ENCODE measurements at places on chromosomes 7 and 10.

DNA sequence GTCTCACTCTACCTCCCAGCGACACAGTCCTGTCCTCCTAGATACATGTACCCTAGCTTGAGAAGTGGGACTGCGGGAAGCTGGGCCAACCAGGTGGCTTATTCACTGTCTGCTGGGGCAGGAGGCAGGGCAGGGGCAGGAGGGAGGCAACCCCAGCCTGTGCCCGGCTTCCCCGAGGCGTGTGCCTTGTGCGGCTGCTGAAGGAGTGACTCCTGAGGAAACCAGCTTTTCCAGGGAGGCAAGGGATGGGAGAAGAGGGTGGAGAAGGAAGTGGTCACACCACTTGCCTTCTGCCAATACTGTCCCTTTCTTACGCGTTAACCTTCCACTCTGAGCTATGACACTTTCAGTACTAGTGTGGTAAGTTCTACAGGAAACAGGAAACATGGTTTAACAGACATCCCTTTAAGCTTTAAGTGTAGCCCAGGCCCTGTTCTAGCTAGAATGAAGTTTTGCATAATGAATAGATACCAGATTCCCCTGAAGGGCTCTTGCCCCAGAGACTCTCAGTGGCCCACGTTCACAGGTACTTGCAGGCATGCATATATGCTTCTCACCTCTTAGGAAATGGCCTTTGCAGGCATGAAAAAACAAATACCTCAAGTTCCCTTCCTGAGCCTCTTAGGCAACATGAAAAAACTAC is 40.6 kb downstream of the SYPL1 start:
- DNase-seq: no peak

GRCh38 chr10:27479016-27479415 is 25.1 kb upstream of the RAB18 start:
- DNase-seq: no peak

- no peak for DNase-seq
Measured at GRCh38 chr10:60358282-60358681, 31.4 kb downstream of the ANK3 start.

GRCh38 chr7:18212758-18213157 is 185.1 kb upstream of the PRPS1L1 start:
- DNase-seq: no peak

GRCh38 chr10:49335364-49335972 is 36.5 kb downstream of the C10orf71 start:
- DNase-seq: no peak

DNA sequence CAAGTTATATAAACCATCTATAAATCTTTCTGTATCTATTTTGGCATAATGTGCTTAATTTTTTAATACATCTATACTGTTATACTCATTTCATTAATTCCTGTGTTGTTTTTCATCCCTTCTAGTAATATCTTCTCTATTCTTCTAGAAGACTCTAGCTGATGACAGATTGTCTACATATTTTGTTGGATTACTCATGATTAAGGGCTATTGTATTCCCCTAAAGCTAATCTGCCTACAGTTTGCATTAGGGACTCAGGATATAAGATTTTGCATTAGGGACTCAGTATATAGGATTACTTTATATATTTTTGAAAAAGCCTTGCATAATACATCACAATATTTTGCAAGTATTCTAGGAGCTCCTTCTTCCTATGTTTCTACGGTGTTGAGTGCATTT is 8.3 kb upstream of the SEMA3A start:
- no peak for DNase-seq

DNA sequence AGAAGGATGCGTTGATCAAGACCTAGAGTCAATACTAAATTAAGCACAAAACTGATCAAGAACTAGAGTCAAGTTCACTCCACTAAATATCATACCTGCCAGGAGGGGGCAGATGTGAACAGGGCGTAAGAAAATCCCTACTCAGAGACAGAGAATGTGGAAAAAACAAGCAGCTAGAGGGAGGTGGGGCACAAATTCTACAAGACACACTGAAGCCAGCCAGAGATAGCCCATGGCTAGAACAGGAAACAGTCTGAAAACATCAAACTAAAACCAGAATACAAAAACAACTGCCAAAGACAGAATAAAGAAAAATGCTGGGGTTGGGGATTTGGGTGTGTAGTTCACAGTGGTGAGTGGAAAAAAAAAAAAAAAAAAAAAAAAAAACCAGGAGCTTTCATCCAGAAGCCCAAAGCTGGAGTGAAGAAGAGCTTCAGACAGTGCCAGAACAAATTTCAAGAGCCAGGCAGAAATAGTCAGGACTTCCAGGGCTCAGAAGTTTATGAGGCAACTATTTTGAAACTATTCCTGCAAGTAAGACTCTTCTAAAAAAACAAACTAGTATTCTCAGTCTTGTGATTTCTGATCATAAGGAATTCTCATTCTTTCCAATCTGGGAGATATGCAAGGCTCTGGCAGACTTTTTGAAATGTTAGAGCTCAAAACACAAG is 118.3 kb downstream of the CCDC71L start:
- peak; percentile 10 for DNase-seq

GRCh38 chr10:116469437-116469836 is 41.8 kb downstream of the PNLIPRP3 start:
- DNase-seq: no peak

- no peak for DNase-seq
Measured at GRCh38 chr7:94276027-94276426, 118.7 kb upstream of the COL1A2 start.

DNA sequence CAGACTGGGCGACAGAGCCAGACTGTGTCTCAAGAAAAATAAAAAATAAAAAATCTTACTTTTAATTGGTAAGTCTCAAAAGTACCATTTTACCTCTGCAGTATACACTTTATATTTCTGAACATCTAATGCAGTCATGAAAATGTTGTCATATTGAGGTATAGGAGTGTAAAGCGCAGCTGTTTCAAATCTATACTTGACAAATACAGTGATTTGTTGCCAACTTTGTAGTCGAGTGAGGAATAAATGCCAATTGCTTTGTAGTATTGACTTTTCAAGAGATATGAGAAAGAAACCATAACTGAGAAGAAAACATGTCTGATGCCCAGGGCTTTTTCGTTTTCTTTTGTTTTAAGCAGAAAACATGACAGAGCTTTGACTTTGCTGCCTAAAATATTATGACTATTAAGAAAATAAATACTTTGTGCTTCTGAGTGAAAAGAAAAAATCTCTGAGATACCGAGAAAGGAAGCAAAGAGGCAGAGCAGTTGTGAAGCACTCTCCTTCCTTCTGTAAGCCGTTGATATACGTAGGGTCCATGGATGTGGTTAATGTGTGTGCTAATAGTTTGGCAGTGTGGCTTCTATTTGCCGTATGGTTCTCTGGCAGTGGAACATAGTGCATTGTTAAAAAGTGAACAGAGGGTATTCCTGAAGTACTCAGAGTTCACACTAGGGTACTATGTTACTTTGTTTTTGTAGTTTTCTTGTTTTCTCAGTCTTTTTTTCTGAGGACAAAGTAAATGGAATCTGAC is 38.2 kb downstream of the AVL9 start:
- no peak for DNase-seq

- DNase-seq: no peak
Measured at GRCh38 chr10:27636816-27637215, 108.8 kb downstream of the MKX start.

GRCh38 chr7:73707045-73707631 is 12.3 kb downstream of the STX1A start:
- DNase-seq: no peak

DNA sequence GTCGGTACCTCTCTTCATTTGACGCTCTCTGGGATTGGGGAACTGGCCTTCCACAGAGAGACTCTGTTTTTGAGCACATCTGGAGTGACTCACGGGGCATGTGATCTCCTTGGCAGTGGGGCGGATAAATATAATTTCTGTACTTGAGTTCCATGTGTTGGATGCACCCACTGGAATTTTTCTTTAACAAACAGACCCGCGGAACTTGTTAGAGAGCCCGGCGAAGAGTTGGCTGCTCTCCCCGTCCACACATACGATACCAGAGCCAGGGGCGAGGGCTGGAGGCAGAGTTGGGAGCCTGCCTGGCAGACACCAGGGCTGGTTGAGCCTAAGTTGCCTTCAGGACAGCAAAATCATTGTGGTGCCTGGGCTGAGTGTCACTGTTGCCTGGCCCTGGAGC is at the start of gene FAM180A:
Gene FAM180A, minus strand, starts transcription at position 44 of the 400 bp plus-strand sequence. CDS start 233 bp downstream, outside the sequence.
- no peak for DNase-seq

DNA sequence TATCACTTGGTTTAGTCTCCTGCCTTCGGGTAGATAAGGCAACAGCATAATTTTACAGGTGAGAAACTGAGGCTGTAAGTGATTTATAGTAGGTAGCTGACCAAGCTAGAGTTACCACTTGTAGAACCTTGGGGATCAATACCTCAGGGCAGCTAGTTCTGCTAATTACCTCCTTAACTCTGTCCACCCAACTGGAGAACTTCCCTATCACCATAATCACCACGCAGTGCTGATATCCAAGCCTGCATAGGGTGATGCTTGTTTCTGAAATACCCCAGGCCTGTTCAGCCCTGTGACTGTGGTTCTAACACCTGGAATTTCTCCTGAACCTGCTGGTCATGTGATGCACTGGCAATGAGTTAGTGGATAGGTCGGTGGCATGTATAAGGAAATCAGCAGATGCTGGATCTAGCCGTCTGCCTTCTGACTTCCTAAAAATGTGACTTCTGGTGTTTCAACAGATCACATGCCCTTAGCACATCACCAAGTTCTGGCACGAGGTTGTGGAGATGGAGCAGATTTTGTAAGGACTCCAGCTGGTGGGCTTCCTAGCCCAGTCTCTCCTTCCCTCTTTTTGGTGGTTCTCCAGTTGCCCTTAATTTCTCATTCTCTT is 15.3 kb downstream of the PLAU start:
- no peak for DNase-seq

DNA sequence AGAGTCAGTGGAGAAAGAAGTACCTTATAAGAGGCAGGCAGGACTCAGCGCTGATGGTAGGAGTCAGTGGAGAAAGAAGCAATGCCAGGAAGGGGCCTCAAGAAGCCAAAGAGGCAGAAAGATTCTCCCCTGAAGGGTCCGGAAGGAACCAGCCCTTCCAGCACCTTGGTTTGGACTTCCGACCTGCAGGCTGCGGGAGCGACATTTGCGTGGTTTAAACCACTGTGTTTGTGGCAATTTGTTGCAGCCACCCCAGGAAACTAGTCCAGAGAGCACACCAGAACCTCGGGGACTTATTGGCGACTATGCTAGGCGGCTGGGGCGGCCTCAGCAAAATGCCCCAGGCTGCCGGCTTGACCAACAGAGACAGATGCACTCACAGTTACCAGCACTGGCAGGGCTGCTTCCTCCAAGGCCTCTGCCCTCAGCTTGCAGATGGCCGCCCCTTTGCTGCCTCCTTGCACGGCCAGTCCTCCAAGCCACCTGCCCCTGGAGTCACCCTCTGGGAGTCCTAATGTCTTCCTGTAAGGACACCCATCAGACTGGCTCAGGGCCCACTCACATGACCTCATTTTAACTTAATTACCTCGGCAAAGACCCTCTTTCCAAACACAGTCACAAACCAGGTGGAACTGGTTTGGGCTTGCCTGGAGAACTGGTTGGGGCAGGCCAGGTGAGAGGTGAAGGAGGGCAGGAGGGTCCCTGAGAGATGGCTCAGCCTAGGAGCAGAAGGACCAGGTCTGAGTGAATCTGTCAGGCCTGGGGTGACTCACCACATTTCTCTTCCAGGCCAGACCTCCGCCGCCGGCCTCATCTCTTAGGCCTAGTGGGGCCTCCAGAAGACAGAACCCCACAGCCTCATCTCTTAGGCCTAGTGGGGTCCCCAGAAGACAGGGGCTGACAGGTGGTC is 26.1 kb downstream of the CALML3 start:
- DNase-seq: no peak

- peak; percentile 69 for DNase-seq
Measured at GRCh38 chr10:48981310-48981907, 41.8 kb upstream of the LRRC18 start.

GRCh38 chr7:104156842-104157277 is 51.0 kb downstream of the ORC5 start:
- DNase-seq: no peak

- no peak for DNase-seq
Measured at GRCh38 chr10:118977022-118977599, 52.4 kb upstream of the NANOS1 start.

DNA sequence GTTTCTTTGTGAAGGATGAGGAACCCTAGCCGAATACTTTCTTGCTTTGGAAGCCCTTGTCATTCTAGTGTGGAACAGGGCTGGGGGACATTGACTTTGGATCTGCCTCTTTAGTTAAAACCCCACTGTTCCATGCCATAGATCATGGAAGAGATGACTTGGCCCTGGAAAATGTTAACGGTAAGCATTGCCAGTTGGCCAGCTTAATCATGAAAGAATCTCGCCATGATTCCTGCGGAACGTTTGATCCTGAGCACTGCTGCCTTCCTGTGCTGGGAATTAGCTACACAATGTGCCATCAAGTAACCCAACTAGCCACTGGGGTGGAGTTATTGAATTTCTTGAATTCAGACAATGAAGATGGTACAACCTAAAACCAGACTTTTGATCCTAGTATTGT is 177.6 kb upstream of the FZD8 start:
- DNase-seq: no peak

DNA sequence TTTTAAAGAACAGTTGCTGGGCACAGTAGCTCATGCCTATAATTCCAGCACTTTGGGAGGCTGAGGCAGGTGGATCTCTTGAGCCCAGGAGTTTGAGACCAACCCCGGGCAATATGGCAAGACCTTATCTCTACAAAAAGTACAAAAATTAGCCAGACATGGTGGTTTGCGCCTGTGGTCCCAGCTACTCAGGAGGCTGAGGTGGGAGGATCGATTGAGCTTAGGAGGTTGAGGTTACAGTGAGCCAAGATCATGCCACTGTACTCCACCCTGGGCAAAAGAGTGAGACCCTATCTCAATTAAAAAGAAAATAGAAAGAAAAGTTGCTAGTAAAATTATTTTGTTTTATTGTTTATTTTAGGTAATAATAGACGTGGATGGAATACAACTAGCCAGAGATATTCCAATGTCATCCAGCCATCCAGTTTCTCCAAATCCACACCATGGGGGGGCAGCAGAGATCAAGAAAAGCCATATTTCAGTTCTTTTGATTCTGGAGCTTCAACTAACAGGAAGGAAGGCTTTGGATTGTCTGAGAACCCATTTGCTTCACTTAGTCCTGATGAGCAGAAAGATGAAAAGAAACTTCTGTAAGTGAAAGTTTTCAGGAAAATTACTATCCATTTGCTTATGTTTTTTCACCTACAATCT is 3.0 kb downstream of the NUP42 start:
- no peak for DNase-seq

GRCh38 chr10:14751921-14752320 is 22.8 kb downstream of the FAM107B start:
- DNase-seq: no peak

DNA sequence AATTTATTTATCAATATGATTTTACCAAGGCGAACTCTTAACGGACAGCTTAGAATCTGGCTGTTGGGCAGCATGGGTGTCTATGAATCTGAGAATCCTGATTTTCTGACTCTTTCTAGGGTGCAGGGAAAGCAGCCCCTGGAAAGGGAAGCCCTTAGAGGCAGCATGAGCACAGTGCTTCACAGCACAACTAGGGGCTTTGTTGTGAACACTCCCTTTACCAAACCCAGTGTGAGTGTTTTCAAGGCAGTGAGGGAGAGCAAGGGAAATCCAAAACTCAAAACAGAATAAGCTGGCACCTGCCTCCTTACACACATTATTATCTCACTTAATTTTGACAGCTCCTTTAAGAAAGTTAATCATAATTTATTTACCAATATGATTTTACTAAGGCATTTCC is 116.3 kb upstream of the CSTF2T start:
- no peak for DNase-seq

GRCh38 chr7:157041514-157042277 is 31.2 kb upstream of the MNX1 start:
- DNase-seq: no peak

Measured in progenitor cell of endocrine pancreas (in vitro differentiated cells).